RWPE2 (cell line): ENCODE measurements at places on chromosomes 5 and 9.

GRCh38 chr9:129716091-129716490 lies 36.8 kb downstream of the PTGES start:
- H3K27me3 ChIP-seq = no peaks in the 10 kb centered on the region
- H3K4me3 ChIP-seq = no peak overlapping the region
- DNase-seq = no peak
- H3K4me1 ChIP-seq = no peaks in the 10 kb centered on the region
- no peaks in the 10 kb centered on the region for H3K36me3 ChIP-seq

DNA sequence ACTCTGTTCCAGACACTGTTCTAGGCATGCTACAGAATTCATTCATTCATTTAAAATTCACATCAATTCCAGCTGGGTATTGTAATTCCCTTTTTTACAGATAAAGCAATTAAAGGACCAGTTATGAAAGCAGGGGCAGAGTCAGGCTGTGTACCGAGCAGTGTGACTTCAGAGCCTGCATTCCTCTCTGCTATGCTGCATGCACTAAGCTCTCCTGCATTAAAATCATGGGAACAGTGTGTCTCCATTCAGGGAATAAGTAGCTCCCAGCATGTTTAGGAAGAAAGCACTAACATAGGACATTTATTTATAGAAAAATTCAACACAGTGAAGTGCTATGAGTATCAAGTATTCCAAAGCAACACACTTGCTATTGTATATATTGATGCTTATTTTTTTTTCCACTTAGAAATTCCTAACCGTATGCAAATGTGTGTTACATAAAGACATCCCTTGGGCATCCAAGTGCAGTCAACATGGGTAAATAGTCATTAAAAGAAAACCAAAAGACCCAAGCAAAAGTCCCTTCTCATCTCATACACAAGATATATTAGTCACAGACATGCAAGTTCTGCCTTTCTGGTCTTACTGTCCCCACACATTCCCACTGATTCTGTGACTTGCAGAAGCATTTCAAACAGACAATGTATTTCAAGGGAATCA lies 173.7 kb downstream of the GABRB2 start:
- H3K27me3 ChIP-seq = peaks cover 4% of the 10 kb centered on the region
- H3K4me3 ChIP-seq = no peak overlapping the region
- no peak for DNase-seq
- no peaks in the 10 kb centered on the region for H3K36me3 ChIP-seq
- no peak overlapping the region for H3K27ac ChIP-seq

DNA sequence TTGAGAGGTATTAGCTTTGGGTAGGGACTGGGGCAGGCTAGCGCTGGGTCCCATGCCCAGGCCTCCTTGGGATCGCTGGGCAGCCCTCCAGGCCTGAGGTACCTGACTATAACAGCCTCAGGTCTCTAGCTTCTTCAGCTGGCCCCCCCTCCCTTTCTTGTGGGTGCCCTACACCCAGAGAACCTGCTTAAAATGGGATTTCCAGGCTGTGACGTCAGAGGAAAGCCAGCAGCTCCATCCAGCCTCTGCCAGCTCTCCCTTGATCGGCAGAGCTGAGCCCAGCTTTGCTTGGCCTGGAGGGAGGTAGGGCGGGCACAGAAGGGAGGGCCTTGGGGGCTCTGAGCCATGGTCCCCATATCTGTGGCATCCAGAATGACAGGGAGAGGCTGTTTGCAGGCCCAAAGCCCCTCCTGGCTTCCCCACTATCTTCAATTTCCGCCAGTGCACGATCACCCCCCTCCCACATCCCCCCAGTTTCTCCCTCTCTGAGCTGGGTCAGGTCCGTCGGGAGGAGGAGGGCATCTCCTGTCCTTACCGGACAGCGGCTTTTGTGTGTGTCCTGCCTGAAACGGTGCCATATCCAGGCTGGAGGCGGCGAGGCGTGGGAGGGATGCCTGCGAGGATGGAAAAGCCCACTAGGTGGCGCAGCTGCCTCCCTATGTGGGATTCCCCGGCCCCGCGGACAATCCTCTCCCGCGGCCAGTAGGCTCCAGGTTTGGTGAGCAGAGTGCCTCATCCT lies 10.8 kb downstream of the REEP2 start:
- peak; percentile 88 for DNase-seq
- H3K36me3 ChIP-seq = no peaks in the 10 kb centered on the region
- H3K4me1 ChIP-seq = no peaks in the 10 kb centered on the region

- H3K27ac ChIP-seq = no peak overlapping the region
- no peak overlapping the region for H3K4me3 ChIP-seq
- H3K36me3 ChIP-seq = no peaks in the 10 kb centered on the region
- H3K27me3 ChIP-seq = peaks cover 4% of the 10 kb centered on the region
Observed at GRCh38 chr5:120778491-120779484, 314.7 kb downstream of the PRR16 start.

DNA sequence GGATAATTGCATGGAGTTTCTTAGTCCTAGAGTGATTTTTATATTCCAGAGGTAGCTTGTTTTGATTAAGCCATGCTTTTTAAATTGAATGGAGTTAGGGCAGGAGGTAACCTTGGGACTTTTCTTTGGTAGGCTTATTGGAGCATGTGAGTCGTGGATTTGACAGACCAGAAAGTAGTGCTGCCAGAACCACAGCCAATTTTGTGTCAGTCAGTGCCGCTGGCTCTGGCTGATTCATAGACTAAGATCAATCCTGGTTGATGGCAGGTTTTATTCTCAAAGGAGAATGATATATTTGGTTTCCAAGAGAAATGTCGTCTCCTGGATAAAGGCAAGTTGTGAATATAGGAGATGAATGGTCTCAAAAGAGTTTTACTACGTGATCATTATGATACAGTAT lies 20.3 kb downstream of the RAI14 start:
- H3K36me3 ChIP-seq = peaks cover 8% of the 10 kb centered on the region
- H3K27ac ChIP-seq = peak overlapping the region; percentile 91
- H3K27me3 ChIP-seq = no peaks in the 10 kb centered on the region
- H3K4me1 ChIP-seq = peaks cover 41% of the 10 kb centered on the region
- H3K4me3 ChIP-seq = no peak overlapping the region

DNA sequence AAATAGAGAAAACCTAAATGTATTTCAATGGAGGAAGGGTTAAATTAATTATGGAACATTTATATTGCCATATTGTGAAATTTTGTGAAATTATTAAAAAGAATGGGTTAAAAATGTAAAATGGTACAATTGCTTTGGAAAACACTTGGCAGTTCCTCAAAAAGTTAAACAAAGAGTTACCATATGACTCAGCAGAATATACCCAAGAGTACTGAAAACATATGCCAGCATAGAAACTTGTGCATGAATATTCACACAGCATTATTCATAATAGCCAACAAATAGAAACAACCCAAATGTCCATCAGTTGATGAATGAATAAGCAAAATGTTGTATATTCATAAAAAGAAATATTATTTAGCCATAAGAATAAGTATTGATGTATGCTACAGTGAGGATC lies 181.0 kb upstream of the MAST4 start:
- peaks cover 6% of the 10 kb centered on the region for H3K27me3 ChIP-seq
- DNase-seq = no peak
- no peak overlapping the region for H3K4me3 ChIP-seq
- no peaks in the 10 kb centered on the region for H3K36me3 ChIP-seq
